Upper lobe of left lung (tissue), 6 donors: ENCODE measurements at places on chromosomes 2 and 18. TPM values are rescaled to one million over a fixed set of nuclear protein-coding genes. Genes with fewer than 3 reads are reported as not detected.

The ACTG2 gene
- 12.6 TPM for total RNA-seq

The MARCHF4 gene
- not detected for total RNA-seq

The LIMS3 gene
- total RNA-seq, result 2.0 TPM

The RPIA gene
- total RNA-seq, result 13.5 TPM

The NCKAP1 gene
- total RNA-seq, result 34.2 TPM

The TRIM54 gene
- total RNA-seq, result not detected

The RFX8 gene
- total RNA-seq, result 0.24 TPM

The ACMSD gene
- total RNA-seq, result not detected

The SDC1 gene
- total RNA-seq, result 74.4 TPM

- DNase-seq, result no peak
Measured at GRCh38 chr2:225841314-225841713, 441.8 kb downstream of the NYAP2 start.

DNA sequence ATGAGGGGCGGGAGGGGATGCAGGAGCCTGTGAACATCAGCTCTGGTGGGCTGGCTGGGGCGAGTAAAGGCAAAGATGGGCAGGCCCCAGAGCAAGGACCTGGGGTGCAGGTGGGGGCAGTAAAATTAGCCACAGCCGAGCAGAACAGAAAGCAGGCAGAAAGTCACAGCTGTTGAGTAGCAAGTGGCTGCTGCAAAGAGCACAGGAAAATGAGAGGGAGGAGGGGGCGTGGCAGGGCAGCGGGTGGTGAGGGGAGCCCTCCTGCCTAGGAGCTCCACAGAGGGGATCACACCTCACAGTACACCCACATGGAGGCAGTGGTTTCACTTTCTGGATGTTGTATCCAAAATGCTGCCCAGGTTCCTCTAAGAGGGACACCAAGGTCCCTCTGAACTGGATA, 79.6 kb downstream of the LBH start:
- no peak for DNase-seq

- DNase-seq, result no peak
Measured at GRCh38 chr2:48944956-48945355, 189.4 kb upstream of the LHCGR start.

GRCh38 chr2:180983468-180984242, 3.2 kb downstream of the UBE2E3 start:
- peak; percentile 37 for DNase-seq

- DNase-seq, result no peak
Measured at GRCh38 chr2:226775032-226775509, 24.5 kb downstream of the IRS1 start.

- peak; percentile 76 for DNase-seq
Measured at GRCh38 chr2:215435280-215435869, 493 bp downstream of the FN1 start.

GRCh38 chr2:42290005-42290404, 71.0 kb downstream of the COX7A2L start:
- DNase-seq, result no peak

DNA sequence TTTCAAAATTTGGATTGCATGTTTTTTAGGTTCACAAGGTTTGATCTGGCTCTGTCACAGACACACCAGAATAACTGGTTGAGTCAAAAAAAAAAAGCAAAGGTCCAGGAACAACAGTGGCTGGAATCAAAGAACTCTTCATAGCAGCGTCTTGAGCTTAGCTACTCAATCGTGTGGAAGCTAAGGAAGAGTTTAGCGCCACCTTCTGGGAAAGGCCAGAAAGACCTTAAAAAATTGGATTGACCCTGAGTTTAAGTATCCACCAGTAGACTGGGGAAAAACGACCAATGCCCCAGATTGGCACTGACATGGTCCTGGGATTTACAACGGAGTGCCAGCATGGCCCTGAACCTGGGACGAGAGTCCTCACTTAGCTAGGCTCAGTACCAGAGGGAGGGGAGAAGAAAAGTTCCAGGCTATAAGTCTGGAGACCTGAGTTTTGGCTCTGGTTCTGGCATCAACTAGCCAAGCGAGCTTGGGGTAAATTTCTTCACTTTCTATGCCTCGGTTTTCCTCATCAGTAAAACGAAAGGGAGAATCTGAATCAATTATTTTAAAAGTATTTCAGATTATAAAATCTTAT, 71.1 kb upstream of the TFCP2L1 start:
- DNase-seq, result peak; percentile 51

DNA sequence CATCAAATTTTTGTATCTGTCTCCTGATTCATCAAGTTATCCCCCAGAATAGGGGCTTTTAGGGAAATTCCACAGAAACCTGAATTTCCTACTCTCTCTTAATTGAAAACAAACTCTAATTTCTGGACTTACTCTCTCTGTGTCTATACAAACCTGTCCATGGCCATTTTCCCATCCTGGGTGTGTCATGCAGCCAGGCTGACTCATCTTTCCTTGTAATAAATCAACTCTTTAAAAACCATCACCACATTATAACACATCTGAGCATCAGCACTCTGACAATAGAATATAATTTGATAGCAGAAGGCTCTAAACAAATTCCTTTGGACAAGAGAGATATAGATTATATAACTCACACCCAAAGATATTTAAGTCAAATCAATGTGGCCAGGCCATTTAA, 610.2 kb downstream of the DCC start:
- DNase-seq, result no peak

- DNase-seq, result no peak
Measured at GRCh38 chr18:26989842-26990241, 124.3 kb upstream of the AQP4 start.

DNA sequence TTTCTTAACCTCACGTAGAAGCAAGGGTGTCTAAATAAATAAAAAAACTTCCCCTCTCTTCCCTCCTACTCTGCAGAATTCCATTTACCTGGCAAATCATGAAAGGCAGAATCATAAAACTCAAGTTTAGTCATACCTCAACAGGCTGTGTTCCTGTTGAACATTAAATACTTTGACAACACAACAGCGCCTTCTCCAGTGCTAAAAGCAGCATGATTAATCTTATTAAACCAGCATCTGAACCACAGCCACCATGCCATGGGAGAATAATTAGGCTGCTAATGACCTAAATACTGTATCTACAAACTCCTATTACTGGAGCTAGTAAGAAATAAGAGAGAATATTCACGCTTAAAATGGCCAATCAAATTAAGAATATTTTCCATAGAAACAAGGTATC, 68.1 kb downstream of the CDH2 start:
- DNase-seq, result no peak
